Fibroblast of skin of back (primary cell): ENCODE measurements at places on chromosomes 1 and 21.
A peak's percentile ranks its signal among the peaks of the same experiment; 100 is the strongest.

DNA sequence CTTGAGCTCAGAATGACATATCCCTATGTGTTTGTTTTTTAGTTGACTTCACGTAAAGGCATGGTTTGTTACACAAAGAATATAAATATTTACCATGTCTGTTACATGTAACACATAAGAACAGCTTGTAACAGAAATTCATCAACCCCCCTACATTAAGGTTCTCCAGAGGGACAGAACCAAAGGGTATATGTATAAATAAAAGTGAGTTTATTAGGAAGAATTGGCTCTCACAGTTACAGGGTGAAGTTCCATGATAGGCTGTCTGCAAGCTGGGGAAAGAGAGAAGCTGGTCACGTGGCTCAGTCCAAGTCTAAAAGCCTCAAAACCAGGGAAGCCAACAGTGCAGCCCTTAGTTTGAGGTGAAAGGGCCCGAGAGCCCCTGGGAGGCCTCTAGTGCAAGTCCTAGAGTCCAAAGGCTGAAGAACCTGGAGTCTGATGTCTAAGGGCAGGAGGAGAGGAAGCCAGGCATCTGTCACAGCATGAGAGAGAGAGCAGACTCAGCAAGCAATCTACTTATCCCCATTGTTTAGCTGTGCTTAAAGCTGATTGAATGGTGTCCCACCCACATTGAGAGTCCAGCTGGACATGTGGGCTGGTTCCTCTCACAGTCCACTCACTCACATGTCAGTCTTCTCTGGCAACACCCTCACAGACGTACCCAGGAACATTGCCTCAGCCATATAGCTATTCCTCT lies 15.8 kb downstream of the THRAP3 start:
- DNase-seq, result no peak

- no peak for DNase-seq
Measured at GRCh38 chr1:95660736-95661135, 426.7 kb downstream of the RWDD3 start.

DNA sequence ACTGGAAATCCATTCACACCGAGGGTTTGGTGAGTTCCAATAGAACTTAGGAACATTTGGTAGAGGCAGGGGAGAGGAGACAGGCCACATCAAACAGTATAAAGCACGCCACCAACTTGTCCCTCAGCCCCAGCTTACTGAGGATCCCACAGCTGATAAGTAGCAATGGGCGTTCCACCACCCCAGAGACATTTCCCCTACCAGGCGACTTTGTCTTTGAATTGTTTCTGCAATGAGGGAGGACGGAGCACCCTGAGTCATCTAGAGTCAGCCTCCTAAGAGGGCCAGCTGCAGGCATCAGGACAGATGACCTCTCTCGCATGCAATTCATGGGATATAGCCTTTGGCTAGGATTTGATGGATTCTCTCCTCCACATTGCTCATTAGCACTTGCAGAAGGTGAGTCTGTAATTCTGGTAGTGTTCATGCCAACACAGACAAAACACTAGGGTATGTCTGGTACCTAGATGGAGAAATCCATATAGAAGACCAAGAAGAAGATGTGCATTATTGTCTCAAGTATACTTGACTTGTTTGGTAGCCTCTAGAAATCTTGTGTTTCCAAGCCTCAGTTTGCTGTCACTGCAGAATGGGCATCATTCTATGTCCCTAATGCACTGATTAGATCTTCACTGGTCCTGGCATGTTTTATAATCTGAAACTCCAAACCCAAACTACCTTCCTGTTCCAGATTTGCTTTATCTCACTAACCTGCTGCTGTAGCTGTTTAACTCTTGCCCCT lies 69.0 kb downstream of the RRAGC start:
- no peak for DNase-seq

DNA sequence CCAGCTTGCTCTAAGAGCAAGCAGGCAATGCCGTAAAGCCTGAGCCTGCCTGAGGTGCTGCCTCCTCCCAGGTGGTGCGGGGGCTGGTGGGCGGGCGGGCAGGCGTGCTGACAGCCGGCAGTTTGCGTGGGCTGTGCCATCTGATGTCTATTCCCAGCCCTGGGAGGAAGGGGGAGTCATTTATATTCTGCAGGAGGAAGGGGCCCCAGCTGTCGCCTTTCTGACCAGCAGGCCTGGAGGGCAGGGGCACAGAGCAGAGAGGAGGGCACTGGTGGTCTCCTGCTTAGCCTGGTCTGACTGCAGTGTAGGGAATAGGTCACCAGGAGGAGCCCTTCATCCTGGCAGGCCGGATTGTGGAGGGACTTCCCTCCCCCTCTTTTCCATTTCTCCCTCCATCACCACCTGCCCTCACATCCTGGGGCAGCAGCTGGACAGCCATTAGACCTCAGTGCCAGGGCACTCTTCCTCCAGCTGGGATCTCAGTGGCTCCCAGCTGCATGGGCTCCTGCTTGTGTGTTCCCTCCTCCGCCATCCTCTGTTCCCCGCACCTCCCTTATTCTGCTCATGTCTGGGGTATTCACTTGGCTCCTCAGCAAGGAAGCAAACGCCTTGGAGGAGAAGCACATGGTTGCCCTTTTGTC lies 4.4 kb downstream of the CYB561D1 start:
- peak; percentile 31 for DNase-seq

DNA sequence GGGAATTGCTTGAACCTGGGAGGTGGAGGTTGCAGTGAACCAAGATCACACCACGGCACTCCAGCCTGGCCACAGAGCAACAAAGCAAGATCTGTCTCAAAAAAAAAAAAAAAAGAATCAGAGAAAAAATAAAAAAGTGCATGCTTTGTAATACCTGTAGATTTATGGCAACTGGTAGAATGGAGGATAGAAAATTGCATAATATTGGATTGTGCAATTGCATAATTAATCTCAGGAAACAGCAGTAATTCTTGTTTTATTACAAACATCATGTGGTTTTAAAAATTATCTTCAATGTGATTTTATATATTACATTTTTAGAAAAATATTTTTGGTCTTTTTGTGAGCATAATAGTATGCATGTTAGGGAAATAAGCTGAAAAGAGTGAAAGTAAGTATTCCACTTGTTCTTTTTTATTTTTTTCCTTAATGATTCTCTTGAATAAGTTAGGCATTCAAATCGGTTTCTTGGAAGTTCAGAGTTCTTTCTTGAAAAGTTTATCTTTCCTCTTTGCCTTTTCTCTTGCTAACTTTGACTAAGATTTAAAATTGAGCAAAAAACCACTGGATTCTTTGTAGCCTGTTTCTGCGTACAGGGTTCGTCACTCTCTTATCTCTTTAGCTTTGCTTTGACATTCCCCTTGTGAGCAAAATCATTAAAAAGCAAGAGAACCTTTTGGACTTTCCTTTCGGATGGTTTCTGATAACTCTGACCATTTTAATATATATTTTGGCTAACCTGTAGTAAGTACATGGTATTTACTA lies 127.5 kb upstream of the ADAMTS5 start:
- no peak for DNase-seq
